Large intestine (tissue), 12 donors: ENCODE measurements at places on chromosomes 7 and 10. TPM values are rescaled to one million over a fixed set of nuclear protein-coding genes. Genes with fewer than 3 reads are reported as not detected.

KAZALD1 gene
- polyA plus RNA-seq, result 29.0 TPM

DNA sequence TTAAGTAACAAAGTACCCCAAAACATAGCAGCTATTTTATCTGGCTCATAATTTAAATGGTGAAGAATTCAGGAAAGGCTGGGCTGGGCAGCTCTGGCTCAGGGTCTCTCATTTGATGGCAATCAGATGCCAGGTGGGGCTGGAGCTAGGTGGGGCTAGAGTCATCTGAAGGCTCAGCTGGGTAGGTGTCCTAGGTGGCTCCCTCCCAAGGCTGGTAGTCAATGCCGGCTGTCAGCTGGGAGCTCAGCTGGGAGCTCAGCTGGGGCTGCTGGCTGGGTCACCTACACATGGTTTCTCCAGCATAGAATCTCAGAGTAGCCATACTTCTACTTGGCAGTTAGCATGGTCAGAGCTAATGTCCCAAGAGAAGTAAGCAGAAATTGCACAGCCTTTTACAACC is 34.1 kb downstream of the OSBPL3 start:
- H3K4me1 ChIP-seq, result no peaks in the 10 kb centered on the region
- H3K27me3 ChIP-seq, result no peaks in the 10 kb centered on the region
- DNase-seq, result no peak
- H3K36me3 ChIP-seq, result no peaks in the 10 kb centered on the region
- no peak overlapping the region for H3K4me3 ChIP-seq
- no peak overlapping the region for H3K27ac ChIP-seq

GRCh38 chr7:46625032-46625431 is 704.0 kb upstream of the IGFBP3 start:
- no peaks in the 10 kb centered on the region for H3K27me3 ChIP-seq
- H3K4me3 ChIP-seq, result no peak overlapping the region
- no peak for DNase-seq
- H3K4me1 ChIP-seq, result no peaks in the 10 kb centered on the region
- H3K36me3 ChIP-seq, result no peaks in the 10 kb centered on the region
- H3K27ac ChIP-seq, result no peak overlapping the region

- no peaks in the 10 kb centered on the region for H3K27me3 ChIP-seq
- H3K4me1 ChIP-seq, result no peaks in the 10 kb centered on the region
- no peak overlapping the region for H3K27ac ChIP-seq
- no peak overlapping the region for H3K4me3 ChIP-seq
- no peak for DNase-seq
Measured at GRCh38 chr10:43383204-43383971, 12.0 kb downstream of the FXYD4 start.

DNA sequence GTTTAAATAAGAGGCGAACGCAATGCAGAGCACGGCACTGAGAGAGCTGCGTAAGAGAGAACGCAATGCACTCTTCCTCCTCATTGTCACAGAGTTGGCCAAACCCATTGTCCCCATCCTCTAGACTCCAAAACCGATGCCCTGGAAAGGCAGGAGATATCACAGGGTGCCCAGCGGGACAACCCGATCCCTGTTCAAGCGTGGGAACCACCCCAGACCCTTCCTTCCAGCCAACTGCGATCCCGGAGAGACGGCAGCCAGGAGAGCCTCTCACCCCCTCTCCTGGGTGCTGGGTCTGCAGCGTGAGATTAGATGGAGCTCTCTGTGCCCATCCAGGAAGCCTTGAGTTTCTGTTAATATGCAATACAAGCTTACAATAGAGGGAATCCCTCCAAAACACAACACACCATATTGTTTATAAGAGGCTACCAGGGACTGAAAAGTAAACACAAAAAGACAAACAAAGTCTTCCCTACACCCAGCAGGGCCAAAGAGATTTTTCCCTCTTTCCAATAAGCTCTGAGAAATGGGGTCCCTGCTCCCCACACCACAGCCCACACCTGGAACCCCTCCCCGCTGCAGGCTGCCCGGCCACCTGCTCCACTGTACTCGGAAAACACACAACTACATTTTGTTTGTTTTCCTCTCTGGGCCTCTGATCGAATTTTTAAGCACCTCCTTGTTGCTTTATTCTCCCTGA is 187.6 kb downstream of the ADARB2 start:
- DNase-seq, result no peak
- no peak overlapping the region for H3K4me3 ChIP-seq
- H3K4me1 ChIP-seq, result no peaks in the 10 kb centered on the region
- no peaks in the 10 kb centered on the region for H3K27me3 ChIP-seq

- H3K36me3 ChIP-seq, result peaks cover 40% of the 10 kb centered on the region
- H3K27me3 ChIP-seq, result no peaks in the 10 kb centered on the region
- H3K27ac ChIP-seq, result no peak overlapping the region
- no peaks in the 10 kb centered on the region for H3K4me1 ChIP-seq
- H3K4me3 ChIP-seq, result no peak overlapping the region
- no peak for DNase-seq
Measured at GRCh38 chr7:38748056-38748610, 117.0 kb upstream of the AMPH start.

DNA sequence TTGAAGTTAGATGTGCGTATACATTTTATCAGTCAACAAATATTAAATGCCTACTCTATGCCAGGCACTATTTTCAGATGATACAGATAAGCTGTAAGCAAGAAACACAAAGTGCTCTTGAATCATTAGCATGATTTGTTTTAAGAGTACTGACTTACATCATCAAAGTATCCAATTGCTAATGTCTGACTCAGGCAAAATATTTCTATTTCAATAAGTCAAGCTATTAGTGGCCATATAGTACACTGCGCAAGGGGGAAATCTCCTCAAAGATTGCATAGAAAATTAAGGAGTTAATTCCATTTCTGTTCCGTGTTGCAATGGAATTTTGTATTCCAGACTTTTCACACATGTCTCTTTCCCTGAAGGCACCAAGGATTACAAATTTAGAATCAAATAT is 46.1 kb upstream of the DNAJC1 start:
- H3K27me3 ChIP-seq, result no peaks in the 10 kb centered on the region
- no peak overlapping the region for H3K4me3 ChIP-seq
- no peaks in the 10 kb centered on the region for H3K36me3 ChIP-seq
- no peak overlapping the region for H3K27ac ChIP-seq
- H3K4me1 ChIP-seq, result no peaks in the 10 kb centered on the region
- DNase-seq, result no peak

GRCh38 chr7:1901431-1902210 is 231.5 kb downstream of the ELFN1 start:
- H3K27me3 ChIP-seq, result no peaks in the 10 kb centered on the region
- H3K4me1 ChIP-seq, result no peaks in the 10 kb centered on the region
- peaks cover 3% of the 10 kb centered on the region for H3K36me3 ChIP-seq
- H3K4me3 ChIP-seq, result no peak overlapping the region
- H3K27ac ChIP-seq, result no peak overlapping the region
- no peak for DNase-seq

DNA sequence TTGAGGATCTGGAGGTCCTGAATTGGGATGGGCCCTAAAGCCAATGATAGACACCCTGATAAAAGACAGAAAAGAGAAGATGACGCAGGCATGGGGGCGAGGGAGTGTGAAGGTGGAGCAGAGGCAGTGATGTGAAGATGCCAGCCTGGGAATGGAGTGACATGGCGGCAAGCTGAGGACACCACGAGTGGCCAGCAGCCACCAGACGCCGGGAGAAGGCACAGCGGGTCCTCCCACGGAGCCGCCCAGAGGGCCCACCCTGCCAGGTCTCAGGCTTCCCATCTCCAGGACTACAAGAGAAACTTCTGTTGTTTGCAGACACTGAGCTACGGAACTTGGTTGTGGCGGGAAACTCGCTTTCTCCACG is 44.9 kb downstream of the DPYSL4 start:
- H3K4me1 ChIP-seq, result peaks cover 2% of the 10 kb centered on the region
- DNase-seq, result no peak
- H3K27ac ChIP-seq, result no peak overlapping the region
- no peak overlapping the region for H3K4me3 ChIP-seq
- H3K27me3 ChIP-seq, result no peaks in the 10 kb centered on the region

KCTD7 gene
- 20.1 TPM for polyA plus RNA-seq

IL6 gene
- polyA plus RNA-seq, result 2.1 TPM

- H3K4me3 ChIP-seq, result no peak overlapping the region
- H3K4me1 ChIP-seq, result peaks cover 7% of the 10 kb centered on the region
- no peaks in the 10 kb centered on the region for H3K27me3 ChIP-seq
- H3K27ac ChIP-seq, result no peak overlapping the region
- DNase-seq, result peak; percentile 59
Measured at GRCh38 chr10:121337427-121337826, 260.8 kb downstream of the FGFR2 start.

GRCh38 chr10:35212856-35213255 is 86.2 kb downstream of the CREM start:
- no peaks in the 10 kb centered on the region for H3K27me3 ChIP-seq
- H3K4me3 ChIP-seq, result no peak overlapping the region
- H3K36me3 ChIP-seq, result peaks cover 2% of the 10 kb centered on the region
- H3K4me1 ChIP-seq, result no peaks in the 10 kb centered on the region
- no peak overlapping the region for H3K27ac ChIP-seq
- DNase-seq, result no peak

GRCh38 chr10:3886641-3887251 is 101.7 kb upstream of the KLF6 start:
- H3K4me3 ChIP-seq, result no peak overlapping the region
- peaks cover 15% of the 10 kb centered on the region for H3K4me1 ChIP-seq
- peak; percentile 82 for DNase-seq
- no peaks in the 10 kb centered on the region for H3K36me3 ChIP-seq
- H3K27ac ChIP-seq, result peak overlapping the region; percentile 72

GRCh38 chr7:5177060-5177459 is 13.0 kb upstream of the WIPI2 start:
- no peaks in the 10 kb centered on the region for H3K27me3 ChIP-seq
- no peak overlapping the region for H3K4me3 ChIP-seq
- H3K27ac ChIP-seq, result no peak overlapping the region
- H3K4me1 ChIP-seq, result no peaks in the 10 kb centered on the region
- DNase-seq, result no peak
- no peaks in the 10 kb centered on the region for H3K36me3 ChIP-seq

DNA sequence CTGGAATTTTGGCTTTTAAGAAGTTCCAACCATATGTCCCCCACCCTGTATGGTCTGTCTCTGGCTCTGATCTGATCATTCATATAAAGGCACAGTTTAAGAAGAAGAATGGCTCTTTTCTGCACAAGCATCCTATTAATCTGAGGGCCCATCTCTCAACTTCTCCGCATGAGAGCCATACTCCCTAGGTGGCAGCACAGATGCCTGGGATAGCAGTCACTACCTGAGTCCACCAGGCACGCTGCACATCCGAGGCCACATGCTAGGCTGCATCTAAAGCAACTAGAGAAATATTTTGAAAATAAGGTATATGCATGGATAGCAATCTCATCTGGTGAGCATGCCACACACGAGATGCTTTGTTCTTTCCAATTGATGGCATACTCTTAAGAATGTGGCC is 565.5 kb downstream of the PARD3 start:
- no peaks in the 10 kb centered on the region for H3K27me3 ChIP-seq
- no peak for DNase-seq
- no peak overlapping the region for H3K4me3 ChIP-seq
- H3K36me3 ChIP-seq, result no peaks in the 10 kb centered on the region
- H3K27ac ChIP-seq, result no peak overlapping the region
- no peaks in the 10 kb centered on the region for H3K4me1 ChIP-seq

DNA sequence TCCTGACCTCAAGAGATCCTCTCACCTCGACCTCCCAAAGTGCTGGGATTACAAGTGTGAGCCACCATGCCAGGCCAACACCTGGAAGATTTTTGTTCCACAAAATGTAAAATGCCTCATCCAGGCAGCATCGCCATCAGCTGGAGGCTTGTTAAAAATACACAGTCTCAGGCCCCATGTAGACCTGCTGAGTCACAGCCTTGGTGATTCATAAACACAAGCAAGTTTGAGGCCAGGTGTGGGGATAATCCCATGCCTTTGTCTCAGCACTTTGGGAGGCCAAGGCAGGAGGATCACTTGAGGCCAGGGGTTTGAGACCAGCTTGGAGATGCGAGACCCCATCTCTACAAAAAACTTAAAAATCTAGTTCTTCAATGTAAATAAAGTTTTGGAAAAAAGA is 49.1 kb upstream of the FOXK1 start:
- DNase-seq, result peak; percentile 21
- H3K36me3 ChIP-seq, result no peaks in the 10 kb centered on the region
- no peak overlapping the region for H3K4me3 ChIP-seq
- no peak overlapping the region for H3K27ac ChIP-seq

- no peak for DNase-seq
- H3K27ac ChIP-seq, result no peak overlapping the region
- no peaks in the 10 kb centered on the region for H3K4me1 ChIP-seq
- no peaks in the 10 kb centered on the region for H3K36me3 ChIP-seq
Measured at GRCh38 chr7:79790656-79791262, 337.3 kb upstream of the MAGI2 start.

DGKI gene
- 1.4 TPM for polyA plus RNA-seq

DNA sequence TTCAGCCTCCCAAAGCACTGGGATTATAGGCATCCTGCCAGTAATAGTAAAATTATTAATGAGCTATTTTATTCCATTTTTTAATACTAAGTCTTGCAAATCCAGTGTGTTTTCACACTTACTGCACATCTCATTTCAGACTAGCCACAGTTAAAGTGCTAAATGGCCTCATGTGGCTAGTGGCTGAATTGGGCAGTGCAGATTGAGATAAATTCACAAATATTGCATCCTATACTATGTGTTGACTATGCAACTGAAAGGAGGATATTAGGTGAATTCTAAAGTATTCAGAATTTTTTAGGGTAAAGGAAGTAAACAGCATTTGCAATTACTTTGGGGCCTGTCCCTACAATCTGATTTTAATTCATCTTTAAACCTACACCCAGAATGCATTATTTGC is 10.2 kb downstream of the APBB1IP start:
- no peaks in the 10 kb centered on the region for H3K4me1 ChIP-seq
- no peaks in the 10 kb centered on the region for H3K36me3 ChIP-seq
- no peak overlapping the region for H3K4me3 ChIP-seq
- H3K27me3 ChIP-seq, result no peaks in the 10 kb centered on the region
- H3K27ac ChIP-seq, result no peak overlapping the region
- DNase-seq, result no peak

KLF14 gene
- 0.18 TPM for polyA plus RNA-seq

- H3K4me3 ChIP-seq, result no peak overlapping the region
- no peaks in the 10 kb centered on the region for H3K4me1 ChIP-seq
- no peaks in the 10 kb centered on the region for H3K36me3 ChIP-seq
- H3K27ac ChIP-seq, result no peak overlapping the region
Measured at GRCh38 chr7:130938661-130939060, 204.7 kb upstream of the KLF14 start.

DNA sequence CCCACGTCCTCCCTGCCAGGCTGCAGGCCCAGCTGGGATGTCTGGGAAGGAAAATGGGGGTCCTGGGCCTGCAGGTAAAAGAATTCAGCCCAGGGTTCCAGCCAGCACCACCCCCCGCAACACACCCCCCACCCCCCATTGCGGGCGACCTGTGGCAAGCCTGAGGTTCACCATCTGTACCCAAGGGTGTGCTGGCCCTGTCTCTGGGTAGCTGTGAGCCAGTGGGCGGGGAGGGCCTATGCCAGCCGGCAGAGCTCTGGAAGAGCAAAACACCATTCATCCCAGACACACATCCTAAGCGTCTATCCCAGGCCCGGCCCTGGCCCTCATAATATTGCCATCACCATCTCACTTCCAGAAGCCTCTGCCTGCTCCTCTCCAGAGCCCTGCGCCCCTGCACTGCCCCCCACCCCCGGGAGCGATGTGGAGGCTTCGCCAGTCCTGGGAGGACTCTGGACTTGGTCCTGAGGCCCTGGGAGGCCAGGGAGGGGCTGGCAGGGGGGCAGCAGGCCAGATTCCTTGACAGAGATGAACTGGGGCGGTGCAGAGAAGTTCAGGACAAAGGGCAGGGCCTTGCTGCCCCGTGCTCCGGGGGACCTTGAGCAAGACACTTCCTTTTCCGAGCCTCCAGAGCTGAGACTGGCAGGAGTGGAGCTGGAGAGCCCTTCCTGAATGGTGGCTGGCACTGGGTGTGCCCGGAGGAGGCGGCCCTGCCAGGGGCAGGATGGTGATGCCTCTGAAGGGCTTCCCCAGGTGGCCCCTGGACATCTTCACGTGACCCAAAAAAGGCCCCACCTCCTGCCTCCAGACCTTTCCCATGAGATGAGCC is 8.7 kb upstream of the TTYH3 start:
- H3K27ac ChIP-seq, result peak overlapping the region; percentile 98
- peaks cover 57% of the 10 kb centered on the region for H3K4me1 ChIP-seq
- H3K27me3 ChIP-seq, result no peaks in the 10 kb centered on the region
- no peaks in the 10 kb centered on the region for H3K36me3 ChIP-seq
